ENCODE measurements at places on chromosomes 2 and 18. TPM values are rescaled to one million over a fixed set of nuclear protein-coding genes. Genes with fewer than 3 reads are reported as not detected.

DNA sequence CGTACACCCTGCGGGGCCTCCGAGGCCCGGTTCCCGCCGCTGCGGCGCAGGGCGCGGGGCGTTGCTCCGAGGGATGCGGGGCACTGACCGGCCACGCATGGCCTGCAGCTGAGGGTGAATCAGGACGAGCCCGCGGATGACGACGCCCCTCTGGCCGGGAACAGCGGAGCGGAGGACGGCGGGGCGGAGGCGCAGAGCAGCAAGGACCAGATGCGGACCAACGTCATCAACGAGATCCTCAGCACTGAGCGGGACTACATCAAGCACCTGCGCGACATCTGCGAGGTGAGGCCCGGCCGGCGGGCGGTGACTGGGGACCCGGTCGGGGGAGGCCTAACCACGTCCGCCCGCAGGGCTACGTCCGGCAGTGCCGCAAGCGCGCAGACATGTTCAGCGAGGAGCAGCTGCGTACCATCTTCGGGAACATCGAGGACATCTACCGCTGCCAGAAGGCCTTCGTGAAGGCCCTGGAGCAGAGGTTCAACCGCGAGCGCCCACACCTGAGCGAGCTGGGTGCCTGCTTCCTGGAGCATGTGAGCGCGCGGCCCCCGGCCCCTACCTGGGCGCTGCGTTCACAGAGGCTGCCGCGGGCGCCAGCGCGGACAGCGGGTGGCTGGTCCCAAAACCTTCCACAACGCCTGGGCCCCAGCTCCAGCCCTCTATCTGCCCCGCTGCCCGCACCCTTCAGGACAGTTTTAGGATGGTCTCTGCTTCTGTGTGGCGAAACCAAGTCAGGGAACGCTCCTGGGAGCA lies 53.2 kb downstream of the FAM168B start:
- DNase-seq, result peak; percentile 38

DNA sequence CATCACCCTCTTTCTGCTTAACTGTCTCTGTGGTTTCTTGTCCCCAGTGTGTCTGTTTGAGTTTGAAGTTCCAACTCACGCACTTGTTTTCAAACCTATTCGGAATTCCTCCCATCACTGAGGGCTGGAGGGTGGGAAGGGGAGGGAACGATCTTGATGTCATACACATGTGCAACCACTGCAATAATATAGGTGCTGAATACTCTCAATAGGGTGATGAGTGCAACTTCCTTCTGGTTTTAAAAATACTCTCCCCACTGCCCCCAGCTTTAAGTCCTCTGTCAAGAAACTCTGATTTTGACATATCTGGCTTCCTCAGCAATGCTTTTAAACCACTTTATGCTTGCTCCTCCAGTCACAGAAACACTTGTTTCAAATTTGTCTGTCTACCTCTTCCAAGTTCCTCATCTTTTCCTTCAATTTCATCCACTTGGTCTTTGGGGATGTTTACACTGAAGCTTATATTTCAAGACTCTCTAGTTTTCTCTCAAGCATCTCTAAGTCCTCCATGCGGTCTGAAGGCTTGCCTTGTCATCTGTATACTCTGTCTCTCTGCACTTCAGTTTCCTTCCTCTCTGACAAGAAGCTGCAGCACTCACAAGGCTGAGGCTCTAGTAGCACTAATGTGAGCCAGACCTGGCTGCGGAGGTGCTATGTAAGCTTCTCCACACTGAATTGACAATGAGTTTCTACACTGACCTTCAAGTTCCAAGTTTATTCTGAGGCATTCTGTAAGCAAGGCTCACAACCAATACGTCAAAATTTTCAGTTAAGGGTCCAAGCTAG lies 422.3 kb downstream of the ZEB2 start:
- no peak for DNase-seq

GRCh38 chr2:221635949-221636348 lies 63.8 kb upstream of the EPHA4 start:
- no peak for DNase-seq

CASP8 gene
- 74.3 TPM for total RNA-seq

GMPPA gene
- 29.1 TPM for total RNA-seq

DNA sequence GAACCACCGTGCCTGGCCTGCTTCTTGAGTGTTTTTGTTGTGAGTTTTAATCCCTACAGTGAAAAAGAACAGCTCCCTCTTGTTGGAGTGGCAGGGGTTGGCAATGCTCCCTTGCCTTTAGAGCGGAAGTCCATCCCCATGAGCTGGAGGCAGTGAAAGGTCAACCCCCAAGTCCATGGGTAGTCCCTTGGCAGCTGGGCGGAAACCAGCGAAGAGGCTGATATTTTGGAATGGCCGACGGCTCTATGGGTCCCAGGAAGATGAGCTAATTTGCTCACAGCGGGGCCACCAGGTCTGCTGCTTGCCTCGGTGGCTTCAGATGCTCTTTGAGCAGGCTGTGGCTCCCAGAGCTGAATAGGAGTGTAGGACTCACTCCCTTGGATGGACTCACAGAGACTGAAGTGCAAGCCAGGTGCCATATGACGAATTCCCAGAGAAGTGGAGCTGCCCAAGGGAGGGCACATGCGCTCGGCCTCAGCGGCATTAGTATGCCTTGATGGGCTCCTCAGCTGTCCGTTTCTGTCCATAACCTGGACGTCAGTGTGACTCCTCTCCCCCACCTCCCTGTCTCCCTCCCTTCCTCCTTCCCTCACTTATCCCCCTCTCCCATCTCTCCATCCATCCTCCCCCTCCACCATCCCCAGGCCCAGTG lies 25.4 kb upstream of the RHOB start:
- no peak for DNase-seq

DNA sequence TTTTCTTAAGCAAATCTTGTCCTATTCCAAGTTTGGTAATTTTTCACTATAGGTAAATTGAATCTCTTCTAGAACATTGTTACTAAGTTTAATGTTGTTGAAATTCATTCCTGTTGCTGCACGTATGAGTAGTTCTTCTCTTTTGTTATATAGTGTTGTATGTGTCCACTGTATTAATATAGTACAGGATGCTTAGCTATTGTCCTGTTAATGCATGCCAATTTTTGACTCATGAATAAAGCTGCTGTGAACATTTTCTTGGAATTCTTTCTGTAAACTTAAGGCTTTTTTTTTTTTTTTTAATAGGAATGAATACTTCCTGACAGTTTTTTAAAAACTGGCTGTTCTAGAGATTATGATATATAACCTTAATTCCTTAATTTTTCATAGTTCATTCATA lies 326.9 kb downstream of the SLC4A3 start:
- DNase-seq, result no peak

DNA sequence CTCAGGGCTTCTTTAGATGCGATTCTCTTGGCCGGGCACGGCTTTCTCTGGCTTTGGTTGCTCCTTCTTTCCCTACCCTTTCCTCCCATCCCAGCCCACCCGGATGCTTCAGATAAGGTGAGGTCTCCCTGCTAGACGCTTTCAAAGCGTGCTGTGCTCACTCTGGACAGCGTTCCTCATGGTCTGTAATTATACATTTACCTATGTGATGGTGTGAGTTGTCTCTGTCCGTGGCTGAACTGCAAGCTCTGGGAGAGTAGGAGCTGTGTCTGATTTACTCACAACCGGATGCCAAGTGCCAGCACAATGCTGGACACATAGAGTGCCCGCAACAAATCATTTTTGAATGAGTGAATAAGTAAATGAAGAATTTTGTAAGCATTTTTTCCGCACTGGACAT lies 26.8 kb upstream of the PNPT1 start:
- DNase-seq, result no peak

SERPINB13 gene
- not detected for total RNA-seq

DNA sequence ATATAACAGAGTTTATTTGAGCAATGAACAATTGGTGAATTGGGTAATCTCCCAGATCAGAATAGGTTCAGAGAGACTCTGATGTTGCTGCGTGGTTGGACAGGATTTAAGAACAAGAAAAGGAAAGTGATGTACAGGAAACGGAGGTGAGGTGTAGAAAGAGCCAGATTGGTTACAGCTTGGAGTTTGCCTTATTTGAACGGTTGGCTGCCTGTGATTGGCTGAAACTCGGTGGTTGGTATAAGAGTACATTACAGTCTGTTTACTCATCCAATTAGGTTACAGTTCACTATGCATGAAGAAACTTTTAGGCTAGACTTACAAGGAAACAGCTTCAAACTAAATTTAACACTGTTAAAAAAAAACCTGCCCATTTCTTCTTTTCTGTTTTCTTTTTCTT lies 68.0 kb upstream of the CABLES1 start:
- no peak for DNase-seq

- no peak for DNase-seq
Observed at GRCh38 chr2:187617905-187618304, 63.7 kb upstream of the TFPI start.

- DNase-seq, result no peak
Observed at GRCh38 chr2:102021779-102022178, 30.0 kb downstream of the IL1R2 start.

KCNG3 gene
- total RNA-seq, result 0.27 TPM

DNA sequence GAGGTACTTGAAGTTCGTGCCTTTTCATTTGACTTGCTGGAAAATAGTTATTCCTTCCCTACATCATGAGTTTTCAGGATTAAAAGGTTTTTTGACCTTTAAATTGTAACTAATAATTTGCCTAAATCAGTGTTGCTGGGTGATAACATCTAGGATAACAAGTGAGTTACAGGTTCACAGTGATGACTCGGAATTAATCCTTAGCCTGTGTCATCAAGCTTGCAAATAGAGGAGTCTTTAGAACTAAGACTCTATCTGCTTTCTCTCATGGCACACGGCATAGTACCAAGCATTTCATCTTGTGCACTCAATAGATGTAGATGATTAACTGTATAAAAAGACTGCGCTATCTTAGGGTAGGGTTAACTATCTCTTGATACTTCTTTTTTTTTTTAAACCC lies 79.5 kb downstream of the CAMKMT start:
- no peak for DNase-seq

CPO gene
- not detected for total RNA-seq

DNA sequence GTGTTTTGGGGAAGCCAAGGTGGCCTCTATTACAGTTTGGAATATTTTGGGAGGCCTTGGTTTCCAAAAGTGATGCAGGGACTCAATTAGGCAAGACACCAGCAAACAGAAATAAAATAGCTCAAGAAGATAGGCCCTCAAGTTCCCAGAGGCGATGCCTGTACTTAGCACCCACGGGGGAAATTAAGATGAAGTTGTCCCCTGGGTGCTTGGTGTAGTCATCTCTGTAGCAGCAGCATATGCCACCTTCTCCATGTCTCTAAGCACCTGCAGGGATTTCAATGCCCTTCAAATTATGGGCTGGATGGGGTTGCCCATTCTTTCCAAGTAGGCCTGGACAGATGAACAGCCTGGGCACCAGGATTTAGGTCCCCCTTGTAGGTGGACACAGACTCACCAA lies 185.0 kb downstream of the CTIF start:
- DNase-seq, result no peak

- no peak for DNase-seq
Observed at GRCh38 chr2:208820014-208820688, 413.6 kb downstream of the PTH2R start.

CYBRD1 gene
- 1.9 TPM for total RNA-seq

PAX8 gene
- total RNA-seq, result 0.35 TPM

GRCh38 chr2:60064687-60065389 lies 488.6 kb downstream of the BCL11A start:
- no peak for DNase-seq

DNA sequence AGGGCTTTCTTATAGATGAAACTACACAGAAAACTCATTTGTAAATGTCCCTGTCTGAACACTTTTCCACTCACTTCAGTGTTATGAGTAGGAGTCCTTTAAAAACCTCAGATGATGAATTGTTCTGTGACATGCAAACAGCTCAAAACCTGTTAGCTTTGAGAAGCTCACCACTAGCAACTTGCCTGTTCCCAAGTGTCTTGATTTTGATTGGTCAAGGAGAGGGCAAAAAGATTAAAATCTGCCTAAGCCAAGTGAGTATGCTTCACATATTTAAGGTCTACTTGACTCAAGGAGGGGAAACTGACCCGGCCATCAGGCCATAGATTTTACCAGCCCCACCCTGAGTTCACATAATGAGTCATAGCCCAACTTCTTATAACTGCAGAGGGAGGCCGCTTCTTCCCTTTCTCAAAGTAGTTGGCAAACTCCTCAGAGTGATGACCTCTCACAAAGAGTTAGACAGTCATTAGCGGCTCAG lies 45.2 kb upstream of the MEIS1 start:
- DNase-seq, result no peak

GRCh38 chr2:17827316-17827715 lies 11.1 kb downstream of the MSGN1 start:
- DNase-seq, result no peak

SULT1C2 gene
- total RNA-seq, result not detected

DNA sequence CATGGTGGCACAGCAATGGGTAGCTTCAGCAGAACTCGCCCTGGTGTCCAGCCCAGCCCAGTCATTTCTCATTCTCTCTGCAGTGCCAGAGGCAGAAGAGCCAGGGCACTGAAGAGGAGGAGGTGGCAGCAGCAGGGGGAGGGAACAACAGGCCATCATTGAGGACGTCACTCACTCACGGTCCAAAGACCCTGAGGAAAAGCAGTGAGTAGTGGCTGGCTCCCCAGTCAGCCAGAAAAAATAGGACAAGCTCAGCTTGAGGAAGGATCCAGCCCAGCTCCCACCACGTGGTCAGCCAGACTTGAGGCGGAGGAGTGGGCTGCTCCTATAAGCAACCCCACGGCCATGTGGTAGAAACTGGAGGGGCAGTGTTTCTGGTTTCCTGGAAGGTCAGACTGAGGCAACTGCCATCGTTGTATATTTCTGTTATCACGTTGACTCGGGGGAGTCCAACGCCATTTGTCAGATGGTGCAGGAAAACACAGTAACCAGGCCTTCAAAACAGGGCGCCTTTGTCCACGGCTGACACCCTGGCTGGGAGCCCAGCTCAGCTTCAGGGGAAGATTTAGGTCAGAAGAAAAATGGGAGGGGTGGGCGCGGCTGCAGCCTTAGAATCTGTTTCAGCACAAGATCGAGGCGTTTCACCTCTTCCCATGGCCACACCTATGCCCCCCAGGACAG lies 19.0 kb upstream of the TMEM247 start:
- DNase-seq, result no peak

EIF2AK3 gene
- total RNA-seq, result 15.0 TPM

- DNase-seq, result no peak
Observed at GRCh38 chr2:95314598-95314963, 17.4 kb downstream of the KCNIP3 start.

VIL1 gene
- total RNA-seq, result not detected

RIT2 gene
- not detected for total RNA-seq

DNA sequence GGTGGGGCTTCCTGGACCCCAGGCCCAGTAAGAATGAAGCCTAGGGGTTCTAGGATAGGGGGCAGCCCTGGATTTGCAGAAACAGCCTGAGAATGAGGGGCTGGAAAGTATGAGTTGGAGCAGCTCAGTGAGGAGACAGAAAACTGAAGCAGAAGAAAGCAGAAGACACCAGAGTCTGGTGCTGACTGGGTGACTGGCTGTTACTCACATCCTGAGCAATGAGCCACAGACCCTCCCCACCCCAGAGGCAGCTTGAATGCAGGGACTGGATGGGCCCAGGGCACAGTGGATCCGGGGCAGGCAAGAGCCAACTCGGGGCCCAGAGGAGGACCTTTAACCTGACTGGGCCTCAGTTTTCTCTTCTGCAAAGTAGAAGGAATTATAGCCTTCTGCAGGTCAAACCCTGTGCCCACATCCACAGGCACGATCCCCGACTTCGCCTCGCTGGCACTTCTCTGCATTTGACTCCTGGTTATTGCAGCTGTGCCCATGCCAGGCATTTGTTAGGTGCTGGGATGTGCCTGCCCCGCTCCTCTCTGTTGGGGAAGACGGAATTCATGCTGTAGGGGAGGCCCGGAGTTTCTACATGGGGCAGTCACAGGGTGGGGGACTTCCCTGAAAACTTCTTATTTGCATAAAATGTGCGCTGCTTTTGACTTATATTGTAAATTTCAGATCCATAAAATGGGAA lies 8.5 kb downstream of the STEAP3 start:
- DNase-seq, result no peak

MC4R gene
- total RNA-seq, result not detected

- DNase-seq, result no peak
Observed at GRCh38 chr18:25646971-25647370, 295.0 kb upstream of the ZNF521 start.

Measured in activated naive CD4-positive, alpha-beta T cell treated with anti-CD3 and anti-CD28 coated beads, Interleukin-2, amount 50 U/mL, for 72 hours (primary cell).